Melanocyte of skin (primary cell): ENCODE measurements at places on chromosomes 1 and 21. TPM values are rescaled to one million over a fixed set of nuclear protein-coding genes. Genes with fewer than 3 reads are reported as not detected.

The HFM1 gene
- 1.0 and 1.5 TPM in 2 replicates for total RNA-seq

The SIPA1L2 gene
- total RNA-seq, result 20.0 and 26.2 TPM in 2 replicates

The OR2M4 gene
- not detected in 2 replicates for total RNA-seq

The PCSK9 gene
- 1.7 and 2.2 TPM in 2 replicates for total RNA-seq

The NCF2 gene
- total RNA-seq, result under 0.01 TPM in 1 of 2 replicates, not detected in the other

The KIF2C gene
- 46.3 and 61.6 TPM in 2 replicates for total RNA-seq

The DMBX1 gene
- total RNA-seq, result under 0.01 TPM in 1 of 2 replicates, not detected in the other

The DHCR24 gene
- 268 and 436 TPM in 2 replicates for total RNA-seq

The NTMT2 gene
- not detected in 2 replicates for total RNA-seq

The BCAR3 gene
- 41.0 and 41.3 TPM in 2 replicates for total RNA-seq

The PHF13 gene
- 9.6 and 9.7 TPM in 2 replicates for total RNA-seq

The CFAP74 gene
- total RNA-seq, result not detected in 2 replicates

The CYYR1 gene
- total RNA-seq, result not detected in 2 replicates

The OR10K1 gene
- not detected in 2 replicates for total RNA-seq

The TEX38 gene
- not detected in 2 replicates for total RNA-seq

The NUAK2 gene
- total RNA-seq, result under 0.01 and 0.36 TPM in 2 replicates

The CLDN19 gene
- total RNA-seq, result not detected in 2 replicates

The APOBEC4 gene
- not detected in 2 replicates for total RNA-seq

The NUP210L gene
- total RNA-seq, result under 0.01 and 0.36 TPM in 2 replicates

The GBP4 gene
- 1.1 and 7.2 TPM in 2 replicates for total RNA-seq

The KRTAP13-2 gene
- total RNA-seq, result not detected in 2 replicates

The RUNX3 gene
- 12.4 and 17.1 TPM in 2 replicates for total RNA-seq

The PLA2G2A gene
- total RNA-seq, result not detected in 2 replicates

The NUDC gene
- total RNA-seq, result 20.6 and 24.7 TPM in 2 replicates

The CRABP2 gene
- 0.36 and 1.7 TPM in 2 replicates for total RNA-seq

The ZBTB17 gene
- 26.0 and 36.7 TPM in 2 replicates for total RNA-seq

The GJA8 gene
- not detected in 2 replicates for total RNA-seq

The NES gene
- 26.6 and 28.5 TPM in 2 replicates for total RNA-seq

The PTAFR gene
- 0.15 TPM in 1 of 2 replicates, not detected in the other for total RNA-seq

The S100A9 gene
- total RNA-seq, result not detected in 2 replicates

The TNFAIP8L2 gene
- not detected in 2 replicates for total RNA-seq

The LAPTM5 gene
- total RNA-seq, result not detected in 2 replicates

The IL23R gene
- not detected in 2 replicates for total RNA-seq

The LAMC2 gene
- total RNA-seq, result under 0.01 and 0.31 TPM in 2 replicates

The ARHGEF16 gene
- not detected in 2 replicates for total RNA-seq

The LIN28A gene
- total RNA-seq, result not detected in 2 replicates

The PLPPR4 gene
- total RNA-seq, result 5.1 and 21.7 TPM in 2 replicates

The HSF2BP gene
- 1.0 and 2.2 TPM in 2 replicates for total RNA-seq

The RGS16 gene
- not detected in 2 replicates for total RNA-seq

The TMCO2 gene
- not detected in 2 replicates for total RNA-seq

The FCGR3B gene
- not detected in 2 replicates for total RNA-seq

The DAB1 gene
- not detected in 2 replicates for total RNA-seq

The TSTD1 gene
- 6.9 and 7.3 TPM in 2 replicates for total RNA-seq

The FOXD2 gene
- total RNA-seq, result 1.7 and 2.9 TPM in 2 replicates

The C1orf87 gene
- total RNA-seq, result not detected in 2 replicates

The VSIG8 gene
- under 0.01 TPM in 2 replicates for total RNA-seq

The CCDC17 gene
- total RNA-seq, result 1.00 and 1.4 TPM in 2 replicates

The SAMD13 gene
- 2.8 and 5.1 TPM in 2 replicates for total RNA-seq

The LMOD1 gene
- under 0.01 and 0.73 TPM in 2 replicates for total RNA-seq

The RORC gene
- total RNA-seq, result not detected in 2 replicates

The MYOG gene
- not detected in 2 replicates for total RNA-seq

The RNU1-3 gene
- under 0.01 TPM in 2 replicates for total RNA-seq

The DNAI4 gene
- 4.0 and 5.5 TPM in 2 replicates for total RNA-seq

The LRRC39 gene
- total RNA-seq, result 0.69 and 0.73 TPM in 2 replicates

The IL20 gene
- total RNA-seq, result 0.34 TPM in 1 of 2 replicates, not detected in the other

The PCP4L1 gene
- total RNA-seq, result under 0.01 TPM in 1 of 2 replicates, not detected in the other

The BLACAT1 gene
- under 0.01 and 0.46 TPM in 2 replicates for total RNA-seq

The HAPLN2 gene
- 0.36 TPM in 1 of 2 replicates, not detected in the other for total RNA-seq

The CRP gene
- total RNA-seq, result not detected in 2 replicates

The SLC16A4 gene
- total RNA-seq, result 34.1 and 76.7 TPM in 2 replicates
